ENCODE measurements at places on chromosomes 13 and 19.

DNA sequence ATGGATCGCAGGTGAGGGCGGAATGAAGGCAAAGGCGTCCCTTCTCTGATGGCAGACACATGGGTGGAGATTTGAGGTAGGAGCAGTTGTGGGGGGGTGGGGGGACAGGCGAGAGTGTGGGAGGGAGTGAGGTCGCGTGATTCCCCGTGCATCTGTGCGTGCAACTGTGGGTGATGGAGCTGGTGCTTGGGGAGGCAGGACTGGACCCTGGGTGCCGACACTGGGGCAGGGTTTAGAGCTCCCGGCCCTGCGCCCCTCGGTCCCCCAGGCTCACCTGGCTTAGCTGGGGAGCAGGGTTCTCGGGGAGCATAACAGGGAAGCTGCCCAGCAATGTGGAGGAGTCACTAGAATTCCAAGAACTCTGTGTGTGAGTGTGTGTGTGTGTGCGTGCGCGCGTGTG is 3.4 kb downstream of the TMPRSS9 start:
- no peak for DNase-seq

GRCh38 chr19:49820125-49820524 is 2.0 kb downstream of the MED25 start:
- no peak for DNase-seq

DNA sequence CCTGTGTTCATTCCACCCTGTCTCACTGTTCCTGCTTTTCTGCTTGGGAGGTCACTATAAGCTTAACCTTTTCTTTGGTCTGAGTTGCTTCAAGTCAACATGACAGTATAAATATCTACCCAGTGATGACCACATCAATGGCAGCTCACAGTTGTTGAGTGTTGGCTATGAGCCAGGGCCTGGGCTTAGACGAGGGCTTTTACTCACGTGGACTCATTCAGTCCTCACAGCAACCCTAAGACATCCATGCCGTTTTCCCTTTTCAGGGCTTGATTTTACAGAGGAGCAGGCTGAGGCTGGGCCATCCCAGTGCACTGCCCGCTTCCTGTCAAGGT is 10.2 kb upstream of the CCDC97 start:
- peak; percentile 63 for DNase-seq

- no peak for DNase-seq
These were observed 124.2 kb downstream of the CDK8 start for GRCh38 chr13:26378116-26378515.

DNA sequence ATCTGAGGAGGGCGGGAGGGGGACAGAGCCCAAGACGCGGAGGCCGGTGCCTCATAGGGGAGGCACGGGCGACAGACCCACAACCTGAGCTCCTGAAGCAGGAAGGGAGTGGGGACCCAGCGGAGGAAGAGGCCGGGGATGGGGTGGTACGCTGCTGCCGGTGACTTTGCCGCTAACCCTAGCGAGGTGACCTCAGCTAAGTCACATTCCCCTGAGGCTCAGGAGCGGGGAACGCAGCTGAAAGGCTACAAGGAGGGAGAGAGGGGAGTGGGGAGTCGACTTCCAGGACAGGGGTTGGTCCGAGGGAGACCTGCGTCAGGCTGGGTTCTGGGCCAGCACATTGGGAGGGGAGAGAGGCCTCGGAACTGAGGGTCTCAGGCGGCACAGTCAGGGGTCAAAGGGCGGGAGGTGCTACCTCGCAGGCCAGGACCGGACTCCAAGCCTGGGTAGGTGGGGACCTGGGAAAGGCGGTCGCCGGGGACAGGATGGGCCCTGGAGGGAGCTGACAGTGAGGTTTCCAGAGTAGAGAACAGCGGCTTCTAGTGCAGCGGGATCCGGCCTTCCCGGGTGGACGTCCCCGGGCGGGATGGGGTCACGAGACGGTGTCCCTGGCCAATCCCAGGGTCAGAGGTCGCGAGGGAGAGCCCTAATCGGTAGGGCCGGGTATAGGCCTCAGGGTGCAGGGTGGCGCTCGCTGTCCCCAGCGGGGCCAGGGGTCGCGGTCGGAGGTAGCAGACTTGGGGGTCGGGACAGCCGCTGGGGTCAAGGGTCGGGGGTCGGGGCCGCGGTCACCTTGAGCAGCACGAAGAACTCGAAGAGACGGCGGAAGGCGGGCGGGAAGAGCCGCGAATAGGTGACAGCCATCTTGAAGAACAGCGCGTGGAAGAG is 699 bp downstream of the TMEM259 start:
- no peak for DNase-seq

Data from CD4-positive, alpha-beta T cell treated with Interleukin-4 for 1 hour (primary cell).